GM12892 (cell line): ENCODE measurements at places on chromosomes 5 and 9.

DNA sequence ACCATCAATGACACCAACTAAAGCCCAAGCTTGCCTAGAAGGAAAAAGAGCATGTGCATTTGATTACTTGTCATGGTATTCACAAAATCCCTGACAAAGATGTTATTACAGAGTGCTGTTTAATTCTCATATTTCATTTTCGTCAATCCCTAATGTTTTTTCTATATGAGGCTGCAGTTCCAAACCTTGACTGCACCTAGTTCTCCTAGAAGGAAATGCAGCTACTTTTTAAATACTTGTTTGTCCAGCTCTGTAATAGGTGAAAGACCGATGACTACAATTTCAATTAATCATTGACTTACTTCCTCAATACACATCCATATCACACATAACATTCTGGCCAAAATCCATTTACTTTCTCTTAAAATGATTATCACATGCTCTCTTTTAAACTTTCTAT is 28.1 kb downstream of the CEMIP2 start:
- DNase-seq: no peak

DNA sequence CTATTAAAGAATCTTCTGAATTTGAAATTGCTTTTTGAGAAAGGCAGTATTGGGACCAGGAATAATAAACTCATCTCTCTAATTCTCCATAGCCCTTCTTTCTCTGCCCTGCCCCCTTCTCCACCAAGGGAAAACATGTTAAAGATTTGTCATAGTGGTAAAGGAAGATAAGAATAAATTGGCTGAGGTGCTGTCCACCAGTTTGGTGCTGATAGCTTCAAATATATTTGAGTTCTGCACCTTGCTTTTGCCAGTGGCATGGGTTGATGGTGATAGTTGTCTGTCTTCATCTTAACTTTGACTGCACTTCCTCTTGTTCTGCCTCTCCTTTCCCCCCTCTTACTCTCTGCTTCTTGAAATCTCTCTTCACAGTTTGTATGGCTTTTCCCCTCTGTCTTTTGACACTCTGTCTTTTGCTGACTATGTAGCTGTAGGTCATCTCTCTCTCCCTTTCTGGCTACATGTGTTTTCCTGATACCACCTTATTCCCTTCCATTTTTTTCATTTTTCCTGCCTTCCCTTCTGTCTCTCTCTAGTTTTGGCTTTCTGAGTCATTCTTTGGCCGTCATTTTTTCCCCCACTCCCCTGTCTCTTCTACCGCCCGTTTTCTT is 56.6 kb downstream of the NDUFS4 start:
- DNase-seq: no peak

GRCh38 chr5:5700549-5700948 is 278.1 kb downstream of the ICE1 start:
- DNase-seq: no peak

DNA sequence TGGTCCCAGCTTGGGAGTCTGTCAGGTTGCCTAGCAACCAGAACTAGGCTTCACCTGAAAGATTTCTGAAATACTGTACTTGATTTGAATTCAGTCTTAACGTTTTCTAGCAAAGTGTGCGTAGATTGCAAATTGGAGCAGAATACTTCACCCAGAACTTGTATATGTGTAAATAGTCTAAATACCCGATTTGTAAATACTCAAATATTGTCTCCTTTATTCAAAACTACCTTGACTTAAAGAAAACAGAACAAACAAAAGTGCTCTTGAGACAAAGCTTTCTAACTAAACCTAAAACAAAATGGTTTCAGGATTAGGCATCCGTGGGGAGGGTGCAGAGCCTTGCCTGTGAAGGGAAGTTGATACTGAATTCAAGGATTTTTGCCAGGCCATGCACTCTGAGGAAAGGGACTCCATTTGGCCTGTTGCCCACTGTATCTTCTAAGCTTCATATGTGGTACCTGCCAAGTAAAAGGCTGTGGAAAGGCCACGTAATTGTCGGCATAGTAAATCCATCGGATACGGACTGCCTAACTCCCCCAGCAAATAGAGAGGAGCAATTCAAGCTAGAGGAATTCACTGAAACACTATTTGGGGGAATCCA is 744 bp upstream of the HMGCS1 start:
- no peak for DNase-seq

DNA sequence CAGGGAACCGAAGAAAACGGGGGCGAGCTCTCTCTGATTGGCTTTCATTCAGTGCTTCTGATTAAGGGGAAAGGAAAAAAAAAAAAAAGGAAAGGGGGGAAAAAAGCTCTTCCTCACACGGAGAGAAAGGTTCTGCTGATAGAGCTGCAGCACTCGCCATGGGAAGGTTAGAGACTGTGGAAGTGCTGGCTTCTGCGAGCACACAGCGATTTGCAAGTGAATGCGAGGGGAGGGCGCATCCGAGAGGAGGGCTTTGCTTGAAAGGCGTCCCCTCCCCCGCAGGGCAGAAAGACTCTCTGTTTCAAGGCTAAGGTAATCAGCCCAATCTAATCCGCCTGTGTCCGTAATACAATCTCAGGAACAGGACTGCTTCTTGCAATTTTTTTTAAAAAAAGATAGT is at the start of gene CDH10:
Gene CDH10, minus strand, starts transcription at position 218 of the 400 bp plus-strand sequence. CDS start 51,488 bp downstream, outside the sequence.
- DNase-seq: no peak

- no peak for DNase-seq
These were observed 22.6 kb downstream of the QRFP start for GRCh38 chr9:130873966-130874365.

- DNase-seq: no peak
These were observed 32.8 kb downstream of the ZNF608 start for GRCh38 chr5:124713595-124713994.

GRCh38 chr5:97096191-97096590 is 46.2 kb downstream of the LIX1 start:
- DNase-seq: no peak

GRCh38 chr5:38695021-38695958 is 138.8 kb upstream of the LIFR start:
- DNase-seq: no peak

DNA sequence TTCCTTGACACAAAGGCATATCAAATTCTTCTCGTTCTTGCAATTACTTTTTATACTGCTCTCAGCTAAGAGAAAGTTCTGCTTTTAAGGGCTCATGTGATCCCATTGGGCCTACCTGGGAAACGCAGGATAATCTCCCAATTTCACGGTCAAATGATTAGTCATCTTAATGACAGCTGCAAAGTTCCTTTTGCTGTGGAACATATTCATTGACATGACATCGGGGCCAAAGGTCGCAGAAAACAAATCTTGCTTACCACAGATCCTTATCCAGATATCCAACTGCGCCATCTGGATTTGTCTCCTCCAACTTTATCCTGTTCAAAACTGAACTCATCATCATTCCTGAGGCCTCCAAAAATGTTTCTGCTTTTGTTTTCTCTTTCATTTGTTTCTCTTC is 1085.6 kb upstream of the WWC1 start:
- no peak for DNase-seq

DNA sequence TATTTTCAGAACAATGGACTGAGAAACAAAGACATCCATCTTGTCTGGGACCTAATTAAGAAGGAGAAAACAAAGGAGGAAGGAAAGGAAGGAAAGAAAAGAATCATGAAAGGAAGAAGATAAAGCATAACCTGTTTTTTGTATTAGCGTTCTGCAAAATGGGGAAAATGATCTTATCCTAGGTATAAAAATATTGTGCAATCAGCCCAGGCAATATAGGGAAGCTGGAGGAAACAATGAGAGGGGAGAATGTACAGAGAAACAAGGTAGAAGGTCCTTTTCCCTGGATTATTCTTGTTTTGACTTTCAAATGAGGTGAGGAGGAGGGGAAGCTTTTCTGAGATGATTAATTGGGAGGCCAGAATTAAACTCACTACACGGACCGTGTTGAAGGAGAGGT is 177.9 kb downstream of the COX7C start:
- DNase-seq: no peak

- DNase-seq: no peak
These were observed 53.7 kb downstream of the MARCHF3 start for GRCh38 chr5:126976520-126977172.

DNA sequence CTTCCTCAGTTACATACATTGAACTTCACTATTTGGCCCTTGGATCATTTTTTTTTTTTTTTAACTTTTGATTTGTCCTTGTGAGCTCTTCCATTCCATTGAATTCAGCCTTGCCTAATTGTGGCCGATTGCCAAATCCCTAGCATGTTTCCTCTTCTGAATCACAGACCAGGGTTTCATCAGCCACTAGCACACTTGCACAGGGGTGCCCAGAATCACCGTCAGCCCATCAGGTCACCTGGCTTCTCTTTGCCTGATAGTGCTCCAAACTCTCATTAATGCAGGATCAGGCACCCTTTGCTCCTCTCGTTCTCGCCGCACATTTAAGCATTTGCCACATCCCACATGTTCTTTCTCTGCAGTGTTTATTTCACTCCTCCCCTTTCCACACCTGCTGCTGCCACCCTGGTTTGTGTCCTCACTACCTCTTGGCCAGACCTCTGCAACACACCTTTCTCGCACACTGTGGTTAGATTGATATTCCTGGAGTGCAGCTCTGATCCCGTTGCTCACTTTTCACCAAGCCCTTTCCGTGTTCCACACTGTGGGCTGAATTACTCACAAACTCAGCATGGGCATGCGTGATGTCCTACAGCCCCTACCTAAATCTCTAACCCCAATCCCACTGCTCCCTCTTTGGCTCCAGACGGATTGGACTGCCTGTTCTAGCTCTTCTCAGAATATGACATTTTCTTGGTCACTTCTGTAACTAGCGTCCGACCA is 9.8 kb downstream of the PIK3R1 start:
- DNase-seq: no peak

- DNase-seq: no peak
These were observed 637.7 kb downstream of the SEMA5A start for GRCh38 chr5:8908055-8908683.

- no peak for DNase-seq
These were observed 136.6 kb upstream of the OR13F1 start for GRCh38 chr9:104367507-104367906.

DNA sequence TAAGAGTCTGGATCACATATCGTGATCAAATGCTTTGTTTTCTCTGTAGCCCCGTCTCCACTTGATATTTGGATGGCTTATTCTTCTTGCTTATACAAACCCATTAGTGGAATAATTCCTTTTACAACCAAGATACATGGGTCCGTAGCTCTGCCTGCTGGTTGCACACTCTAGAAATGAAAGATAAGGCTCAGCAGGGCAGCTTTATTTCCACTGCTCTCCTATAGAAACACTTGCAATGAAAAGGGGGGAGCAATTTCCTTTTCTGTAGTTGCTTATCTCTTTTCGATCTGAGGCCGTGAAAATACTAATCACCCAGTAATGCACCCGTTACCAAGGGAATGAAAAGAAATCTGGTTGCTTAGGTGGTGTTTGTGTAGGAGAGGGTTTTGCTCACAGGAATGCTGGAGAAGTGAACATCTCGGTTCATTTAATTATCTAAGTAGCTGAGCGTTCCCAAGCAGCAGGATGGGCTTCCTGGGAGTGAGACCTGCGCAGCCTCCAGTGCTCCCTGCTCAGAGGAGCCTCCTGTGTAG is 131.7 kb downstream of the ADAMTS16 start:
- DNase-seq: no peak

DNA sequence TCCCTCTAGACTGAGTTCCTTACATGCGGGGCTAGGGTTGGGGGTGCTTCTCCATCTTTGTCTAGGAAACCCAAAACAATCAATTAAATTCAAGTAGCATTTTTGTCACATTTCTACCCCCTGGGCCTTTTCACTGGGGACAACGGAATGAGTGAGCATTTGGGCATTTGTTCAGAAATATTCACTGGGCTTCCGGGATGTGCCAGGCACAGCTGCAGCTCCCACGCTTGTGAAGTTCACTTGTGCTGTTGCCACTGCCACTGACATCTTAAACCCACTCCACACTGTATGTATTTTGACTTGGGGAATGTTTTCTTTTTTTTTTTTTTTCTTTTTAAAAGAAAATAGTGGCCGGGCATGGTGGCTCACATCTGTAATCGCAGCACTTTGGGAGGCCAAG is 31.6 kb downstream of the DUSP1 start:
- no peak for DNase-seq

GRCh38 chr5:97383996-97384395 is 200.9 kb upstream of the RIOK2 start:
- no peak for DNase-seq

DNA sequence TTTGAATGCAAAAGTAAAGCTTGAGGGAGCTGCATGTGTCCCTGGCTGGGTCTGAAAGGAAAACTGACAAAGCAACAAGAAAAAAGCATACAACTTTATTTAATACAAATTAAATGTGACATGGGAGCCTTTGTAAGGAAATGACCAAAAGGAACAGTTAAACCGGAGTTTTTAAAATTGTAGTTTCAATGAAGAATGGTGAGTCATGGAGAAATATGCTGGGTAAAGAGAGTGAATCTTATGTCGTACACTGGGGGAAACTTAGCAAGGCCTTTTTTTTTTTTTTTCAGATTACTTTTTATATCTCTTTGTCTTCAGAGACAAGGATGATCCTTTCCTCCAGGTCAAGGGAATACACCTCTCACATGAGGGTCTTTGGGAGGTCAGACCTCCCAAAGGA is 50.1 kb upstream of the FBXL17 start:
- DNase-seq: no peak

GRCh38 chr9:6923086-6923485 is 165.3 kb downstream of the KDM4C start:
- no peak for DNase-seq

DNA sequence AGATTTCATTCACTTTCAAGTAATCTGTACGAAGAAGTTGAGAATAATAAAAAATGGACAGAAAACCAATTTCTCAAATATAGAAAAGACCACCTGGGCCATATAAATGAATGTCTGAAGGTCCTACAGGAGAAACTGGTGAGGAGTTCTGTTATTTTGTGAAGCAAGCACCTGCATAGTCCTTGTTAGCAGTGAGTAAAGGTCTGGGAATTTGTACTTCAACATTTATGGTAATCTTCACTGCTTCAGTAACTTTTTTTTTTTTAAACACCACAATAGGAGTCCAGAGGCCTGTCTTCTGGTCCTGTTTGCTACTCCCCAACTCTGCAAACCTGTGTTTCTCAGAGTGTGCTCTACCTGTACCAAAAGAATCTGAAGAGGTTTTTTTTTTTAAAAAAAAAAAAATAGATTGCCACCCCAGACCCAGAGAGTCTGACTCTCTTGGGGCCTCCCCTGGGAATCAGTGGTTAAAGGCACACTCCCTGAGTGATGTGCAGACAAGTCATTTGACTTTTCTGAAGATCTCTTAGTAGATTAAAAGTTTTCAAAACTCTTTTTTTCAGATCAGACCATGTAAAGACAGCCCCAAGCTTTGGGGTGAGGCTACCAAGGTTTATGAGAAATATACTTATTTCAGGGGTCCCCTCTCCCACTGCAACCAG is 55.5 kb downstream of the FAM81B start:
- DNase-seq: no peak

DNA sequence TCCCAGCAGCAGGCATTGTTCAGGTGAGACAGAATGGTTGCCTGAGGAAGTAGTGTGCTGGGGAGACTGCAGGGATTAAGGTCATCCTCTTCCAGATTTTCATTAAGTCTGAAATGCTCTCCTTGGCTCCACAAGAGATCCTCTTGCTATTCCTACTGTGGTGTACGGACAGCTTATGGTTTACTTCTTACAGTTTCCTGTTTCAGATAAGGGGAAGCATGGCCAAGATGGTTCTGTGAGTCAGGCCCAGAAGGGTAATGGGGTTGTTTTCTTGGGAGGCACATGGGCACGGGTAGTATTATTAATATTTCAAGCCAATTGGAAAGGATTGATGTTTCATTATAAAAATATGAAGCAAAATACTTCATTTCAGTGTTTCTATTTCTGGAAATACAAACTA is 42.9 kb downstream of the GLRX start:
- no peak for DNase-seq

- no peak for DNase-seq
These were observed 13.6 kb downstream of the TICAM2 start for GRCh38 chr5:115588640-115589039.

GRCh38 chr9:88979021-88979420 is 12.2 kb upstream of the S1PR3 start:
- DNase-seq: no peak

- no peak for DNase-seq
These were observed 197.5 kb downstream of the ARHGEF28 start for GRCh38 chr5:73823508-73823925.
